ENCODE measurements at places on chromosomes 7 and 10.

GRCh38 chr10:69216577-69217118 lies 3.5 kb upstream of the HKDC1 start:
- no peak for DNase-seq

DNA sequence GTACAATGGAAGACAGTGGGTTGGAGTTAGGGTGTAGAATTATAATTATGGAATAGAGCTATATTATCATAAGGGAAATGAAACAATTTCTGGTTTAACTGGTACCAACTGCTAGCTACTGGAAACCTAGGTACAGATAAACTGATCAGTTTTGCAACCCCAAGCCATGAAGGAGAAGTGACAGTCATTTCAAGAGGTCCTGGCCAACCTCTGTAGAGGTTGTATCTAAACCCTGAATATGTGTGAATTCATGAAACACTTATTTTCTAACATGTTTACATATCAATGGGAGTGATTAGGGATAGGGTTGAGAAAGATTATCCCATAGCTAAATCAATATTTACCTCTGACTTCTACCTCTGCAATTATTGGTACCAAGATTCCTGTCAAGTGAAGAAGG lies 29.9 kb upstream of the CC2D2B start:
- DNase-seq, result no peak

DNA sequence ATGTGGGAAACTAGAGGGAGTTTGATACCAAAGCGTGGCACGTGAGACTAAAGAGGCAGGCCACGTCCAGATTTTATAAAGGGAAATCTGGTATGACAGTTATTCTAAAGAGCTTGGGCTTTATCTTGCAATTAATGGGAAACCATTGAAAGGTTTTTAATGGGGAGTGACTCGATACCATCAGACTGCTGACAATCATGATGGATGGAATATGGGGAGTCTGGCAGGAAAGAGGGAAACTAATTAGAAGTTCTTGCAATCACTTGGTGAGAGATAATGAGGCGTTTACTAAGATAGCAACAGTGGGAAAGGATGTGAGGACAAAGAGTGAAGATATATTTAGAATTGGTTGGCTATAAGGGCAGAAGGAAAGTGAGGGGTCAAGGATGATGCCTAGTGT lies 94.0 kb downstream of the MBL2 start:
- no peak for DNase-seq

DNA sequence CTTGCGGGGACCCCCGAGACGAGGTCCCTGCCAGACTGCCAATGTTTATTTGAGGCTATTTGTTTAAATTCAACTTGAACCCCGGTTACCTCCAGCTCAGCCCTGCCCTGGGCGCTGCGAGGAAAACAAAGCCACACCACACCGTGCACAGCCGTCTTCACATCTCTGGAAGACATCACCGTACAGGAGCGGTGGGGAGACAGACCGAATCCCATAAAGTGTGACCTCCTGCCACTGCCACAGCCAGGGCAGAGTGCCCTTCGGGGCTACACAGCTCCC lies 40.0 kb downstream of the PRKAG2 start:
- DNase-seq, result no peak

GRCh38 chr10:95291365-95292039 lies 699 bp upstream of the PDLIM1 start:
- DNase-seq, result no peak

GRCh38 chr7:128347647-128348097 lies 4.0 kb upstream of the RBM28 start:
- no peak for DNase-seq

DNA sequence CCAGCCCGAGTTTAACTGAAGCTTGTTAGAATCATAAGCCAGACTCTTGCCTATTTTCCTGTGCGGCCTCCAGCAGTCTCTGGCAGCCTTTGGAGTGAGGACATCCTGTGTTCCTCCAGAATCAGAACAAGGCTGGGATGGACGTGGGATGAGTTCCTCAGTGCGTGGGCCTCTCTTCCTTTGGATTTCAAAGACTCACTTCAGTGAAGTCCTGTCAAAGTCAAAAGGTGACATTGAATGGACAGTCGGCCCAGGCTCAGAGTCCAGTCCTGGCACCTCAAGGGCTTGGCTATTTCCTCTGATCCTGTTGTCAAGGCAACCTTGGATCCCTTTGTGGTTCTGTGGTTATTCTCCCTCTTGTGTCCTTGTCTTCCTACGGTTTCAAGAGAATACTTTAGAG lies 21.4 kb upstream of the SMC3 start:
- no peak for DNase-seq

GRCh38 chr10:60414877-60415585 lies 25.4 kb upstream of the ANK3 start:
- DNase-seq, result no peak
